HepG2 (cell line): ENCODE measurements at places on chromosomes 2 and 18.

DNA sequence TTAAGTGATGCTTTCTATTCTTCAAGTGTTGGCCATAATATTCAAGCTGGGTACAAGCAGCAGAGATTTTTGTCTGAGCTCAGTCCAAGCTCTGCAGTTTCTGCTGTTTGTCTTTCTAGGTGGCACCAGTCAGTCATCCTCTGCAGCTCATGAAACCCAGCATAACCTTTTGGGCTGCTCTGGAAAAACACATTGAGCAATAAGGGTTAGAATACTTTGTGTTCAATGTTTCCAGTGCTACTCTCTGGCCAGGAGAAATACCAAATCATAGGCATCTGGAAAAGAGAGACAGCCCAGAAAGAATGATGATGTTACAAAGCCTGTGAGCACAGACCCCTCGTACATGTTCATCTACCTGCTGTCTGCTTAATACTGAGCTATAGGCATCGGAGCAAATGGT lies 19.5 kb upstream of the WIPF1 start:
- peak; percentile 27 for DNase-seq

- DNase-seq = no peak
Observed at GRCh38 chr2:6310256-6311215, 555.2 kb downstream of the CMPK2 start.

DNA sequence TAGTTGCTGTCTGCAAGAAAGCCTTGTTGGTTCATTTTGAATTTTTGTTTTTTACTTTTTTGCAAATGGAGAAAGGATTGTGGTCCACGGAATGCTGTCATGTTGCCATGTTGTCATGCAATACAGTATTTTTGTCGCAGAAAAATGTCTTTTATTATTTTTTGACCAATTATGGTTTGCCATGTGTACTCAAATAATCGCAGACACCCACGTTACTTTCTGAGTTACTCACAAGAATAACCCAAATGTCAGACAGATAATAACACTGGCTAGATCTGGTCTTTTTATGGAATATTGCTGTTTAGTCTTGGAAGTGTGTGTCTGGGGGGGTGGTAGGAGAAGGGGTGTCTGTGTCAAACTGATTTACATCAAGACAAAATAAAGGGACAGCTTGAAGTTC lies 188.9 kb downstream of the LTBP1 start:
- DNase-seq = no peak

GRCh38 chr2:55017880-55018279 lies 32.4 kb downstream of the RTN4 start:
- DNase-seq = no peak
